ENCODE measurements at places on chromosomes 2 and 18.

DNA sequence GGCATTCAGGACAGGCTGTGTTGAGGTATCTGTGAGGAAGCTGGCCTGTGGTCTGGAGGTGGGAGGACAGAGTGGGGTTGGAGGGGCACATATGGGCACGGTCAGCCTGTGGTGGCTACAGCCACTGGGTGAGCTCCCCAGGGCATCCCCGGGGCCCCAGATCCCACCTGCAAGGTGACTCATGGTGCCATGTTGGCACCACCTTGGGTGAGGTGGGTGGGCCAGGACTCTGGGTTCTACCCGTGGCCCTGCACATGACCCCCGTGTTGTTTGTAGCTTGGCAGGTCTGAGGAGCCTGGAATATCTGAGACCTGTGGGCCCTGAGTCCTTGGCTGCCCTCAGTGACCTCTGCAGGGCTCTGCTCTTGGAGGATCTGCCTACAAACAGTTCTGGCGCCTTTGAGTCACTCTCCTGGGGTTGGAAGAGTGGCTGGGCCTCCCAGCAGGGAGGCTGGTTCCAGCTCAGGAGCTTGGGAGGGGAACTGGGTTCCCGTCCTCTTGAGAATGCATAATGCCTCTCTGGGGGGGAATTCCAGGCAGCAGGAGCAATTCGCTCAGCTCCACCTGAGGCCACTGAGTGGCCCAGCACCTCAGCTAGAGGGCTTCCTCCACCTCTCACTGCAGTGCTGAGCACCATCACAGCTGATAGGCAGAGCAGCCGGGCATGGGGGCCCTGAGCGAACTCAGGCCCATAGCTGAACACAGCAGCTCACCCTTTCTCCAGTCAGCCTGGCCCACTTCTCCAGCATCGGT lies 105.1 kb downstream of the DYSF start:
- DNase-seq = no peak

DNA sequence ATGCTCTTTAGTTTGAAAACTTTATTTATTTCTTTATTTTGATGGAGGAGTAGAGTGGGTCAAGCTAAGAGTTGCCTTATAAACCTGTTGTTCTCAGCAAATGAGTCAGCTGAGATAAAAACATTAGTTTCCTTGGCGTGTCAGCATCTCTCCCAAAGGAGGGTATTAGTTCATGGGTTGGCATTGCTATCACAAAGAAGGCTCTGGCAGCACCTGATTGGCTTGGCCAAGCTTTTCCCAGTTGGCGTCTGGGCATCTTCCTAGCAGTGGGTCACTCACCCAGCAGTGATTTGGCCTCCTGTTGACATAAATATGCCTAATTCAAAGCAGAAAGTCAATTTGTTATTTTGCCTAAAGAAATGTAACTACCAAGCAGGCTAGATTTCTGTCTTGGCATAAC lies 200.7 kb upstream of the TNP1 start:
- no peak for DNase-seq

GRCh38 chr18:58977223-58977622 lies 112.5 kb downstream of the ZNF532 start:
- no peak for DNase-seq

GRCh38 chr2:105469781-105470180 lies 70.9 kb upstream of the FHL2 start:
- DNase-seq = no peak

DNA sequence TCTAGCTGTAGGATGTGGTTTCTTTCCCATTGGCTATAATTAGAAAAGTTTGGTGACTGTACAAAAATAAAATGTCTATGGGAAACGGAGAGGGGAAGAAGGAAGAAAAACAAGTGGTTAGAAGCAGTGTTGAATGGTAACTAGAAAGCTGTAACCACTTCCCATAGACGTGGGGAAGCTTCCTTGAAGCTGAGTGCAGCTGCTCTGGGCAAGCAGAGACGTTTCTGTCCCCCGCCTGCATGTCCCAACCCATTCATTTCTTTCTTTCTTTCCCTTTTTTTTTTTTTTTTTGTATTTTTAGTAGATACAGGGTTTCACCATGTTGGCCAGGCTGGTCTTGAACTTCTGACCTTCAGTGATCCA lies 367.8 kb upstream of the HS6ST1 start:
- no peak for DNase-seq

- peak; percentile 10 for DNase-seq
These were observed 77.4 kb downstream of the DYSF start for GRCh38 chr2:71530641-71531332.

- DNase-seq = no peak
These were observed 430.4 kb downstream of the DLGAP1 start for GRCh38 chr18:4024702-4025101.

GRCh38 chr2:123438251-123438650 lies 586.8 kb upstream of the CNTNAP5 start:
- no peak for DNase-seq

DNA sequence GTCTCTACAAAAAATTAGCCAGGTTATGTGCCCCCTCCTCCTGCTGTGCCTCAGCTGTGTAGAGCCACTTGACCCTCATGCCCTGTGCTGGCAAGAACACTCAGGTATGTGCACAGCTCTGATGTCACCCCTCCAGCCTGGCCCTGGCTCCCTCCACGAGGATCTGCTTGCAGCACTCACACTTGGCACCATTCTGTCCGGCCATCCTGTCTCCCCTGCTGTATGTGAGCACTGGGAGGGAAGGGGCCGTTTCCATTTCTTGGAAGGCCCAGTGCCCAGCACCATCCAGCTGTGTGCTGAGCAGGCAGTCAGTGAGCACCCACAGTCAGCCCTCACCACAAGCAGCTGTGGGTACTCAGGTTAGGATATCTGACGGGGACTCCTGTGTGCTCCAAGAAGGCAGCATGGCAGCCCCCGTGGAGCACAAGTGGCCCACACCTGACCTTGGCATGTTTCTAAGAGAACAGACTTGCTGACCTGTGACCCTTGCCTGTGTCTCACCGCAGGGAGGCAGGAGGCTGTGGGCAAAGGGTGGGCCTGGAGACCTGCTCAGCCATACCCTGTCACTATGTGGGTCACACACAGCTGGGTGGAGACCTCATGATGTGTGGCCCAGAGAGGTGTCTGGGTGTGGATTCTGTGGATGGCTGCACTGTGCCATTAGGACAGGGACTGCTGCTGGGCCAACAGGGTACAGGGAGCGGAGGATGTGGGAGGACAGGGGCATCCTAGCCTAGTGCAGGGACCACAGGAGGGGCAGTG lies 31.5 kb downstream of the USP34 start:
- no peak for DNase-seq

- DNase-seq = no peak
These were observed 173.0 kb downstream of the CTIF start for GRCh38 chr18:48711651-48712486.

DNA sequence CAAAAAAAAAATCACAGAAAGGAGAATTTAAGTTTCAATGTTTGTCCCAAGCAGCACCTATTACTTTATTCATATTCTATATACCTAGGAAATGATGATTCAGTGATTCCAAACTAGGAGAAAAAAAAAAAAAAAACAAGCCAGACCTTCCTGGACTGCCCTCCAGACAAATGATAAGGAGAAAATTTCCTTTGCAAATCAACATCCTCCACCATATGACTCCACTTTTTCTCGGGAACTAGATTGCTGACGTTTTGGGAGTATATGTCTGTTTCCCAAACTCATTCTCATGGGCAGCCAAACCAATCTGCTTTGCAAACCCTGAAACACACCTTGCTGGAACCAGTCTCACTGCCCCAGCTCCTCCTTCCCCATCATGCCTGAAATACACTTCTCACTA lies 16.8 kb downstream of the AP1S3 start:
- no peak for DNase-seq

DNA sequence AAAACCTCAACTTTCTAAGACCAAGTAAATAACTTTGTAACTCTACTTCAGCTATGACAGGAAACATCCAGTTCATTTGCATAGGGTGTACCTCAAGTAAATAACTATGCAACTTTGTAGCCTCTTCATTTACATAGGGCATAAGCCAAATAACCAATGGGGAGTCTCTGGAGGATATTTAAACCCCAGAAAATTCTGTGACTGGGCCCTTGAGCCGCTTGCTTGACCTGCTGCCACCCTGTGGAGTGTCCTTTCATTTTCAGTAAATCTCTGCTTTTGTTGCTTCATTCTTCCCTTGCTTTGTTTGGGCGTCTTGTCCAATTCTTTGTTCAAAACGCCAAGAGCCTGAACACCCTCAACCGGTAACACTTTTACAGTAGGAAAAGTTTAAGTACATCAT lies 1112.7 kb upstream of the NRXN1 start:
- no peak for DNase-seq

DNA sequence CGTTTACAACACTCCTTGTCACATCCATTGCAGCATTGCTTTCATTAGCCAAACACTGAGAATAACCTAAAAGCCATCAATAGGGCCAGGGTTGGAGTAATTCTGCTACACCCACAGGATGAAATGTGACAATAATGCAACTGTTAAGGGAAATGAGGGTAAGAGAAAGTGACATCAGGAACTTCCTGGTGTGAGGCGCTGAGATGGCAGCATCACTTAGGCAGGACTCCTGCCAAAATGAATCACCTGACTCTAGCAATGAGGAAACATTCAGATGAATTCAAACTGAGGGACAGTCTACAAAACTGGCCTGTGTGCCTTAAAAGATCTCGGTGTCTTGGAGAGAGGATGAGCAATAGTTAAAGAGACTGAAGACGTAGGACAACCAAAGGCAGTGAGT lies 115.6 kb upstream of the AGAP1 start:
- DNase-seq = no peak

DNA sequence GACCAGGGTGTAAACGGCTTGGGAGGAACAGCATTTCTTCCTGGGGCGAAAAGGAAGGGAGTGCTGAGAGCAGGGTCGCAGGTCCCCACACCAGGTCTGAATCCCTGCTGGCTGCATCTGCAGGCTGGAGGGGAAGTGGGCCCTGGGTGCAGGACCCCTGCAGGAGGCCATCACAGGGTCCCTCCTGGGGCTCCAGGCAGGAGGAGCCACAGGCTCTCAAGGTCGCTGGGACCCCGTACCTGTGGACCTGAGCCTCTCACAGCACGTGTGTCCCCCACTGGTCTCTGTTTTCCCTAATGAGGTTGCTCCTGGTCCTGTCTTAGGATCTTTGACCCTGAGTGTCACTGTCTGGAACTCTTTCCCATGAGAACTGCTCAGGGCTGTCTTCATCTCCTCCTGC lies 147.8 kb upstream of the ZNF236 start:
- no peak for DNase-seq

DNA sequence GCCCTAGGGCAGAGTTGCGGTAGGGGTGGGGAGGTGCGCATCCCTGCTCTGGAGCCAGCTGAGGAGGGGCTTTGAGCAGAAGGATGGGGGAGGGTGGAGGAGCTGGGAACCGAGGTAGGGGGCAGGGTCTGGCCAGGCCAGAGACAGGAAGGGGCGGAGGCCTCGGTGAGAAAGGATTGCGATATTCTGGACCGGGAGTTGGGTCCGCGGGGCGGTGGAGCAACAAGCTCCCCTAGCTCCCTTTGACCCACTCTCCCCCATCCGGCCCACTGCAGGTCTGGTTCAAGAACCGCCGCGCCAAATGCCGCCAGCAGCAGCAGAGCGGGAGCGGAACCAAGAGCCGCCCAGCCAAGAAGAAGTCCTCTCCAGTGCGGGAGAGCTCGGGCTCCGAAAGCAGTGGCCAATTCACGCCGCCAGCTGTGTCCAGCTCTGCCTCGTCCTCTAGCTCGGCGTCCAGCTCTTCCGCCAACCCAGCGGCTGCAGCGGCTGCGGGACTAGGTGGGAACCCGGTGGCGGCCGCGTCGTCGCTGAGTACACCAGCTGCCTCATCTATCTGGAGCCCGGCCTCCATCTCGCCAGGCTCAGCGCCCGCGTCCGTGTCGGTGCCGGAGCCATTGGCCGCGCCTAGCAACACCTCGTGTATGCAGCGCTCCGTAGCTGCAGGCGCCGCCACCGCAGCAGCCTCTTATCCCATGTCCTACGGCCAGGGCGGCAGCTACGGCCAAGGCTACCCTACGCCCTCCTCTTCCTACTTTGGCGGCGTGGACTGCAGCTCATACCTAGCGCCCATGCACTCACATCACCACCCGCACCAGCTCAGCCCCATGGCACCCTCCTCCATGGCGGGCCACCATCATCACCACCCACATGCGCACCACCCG lies 4.8 kb downstream of the OTX1 start:
- no peak for DNase-seq

- no peak for DNase-seq
These were observed 199.7 kb downstream of the KCNS3 start for GRCh38 chr2:18078216-18078615.

- no peak for DNase-seq
These were observed 107.1 kb downstream of the CDC42EP3 start for GRCh38 chr2:37564356-37564755.

- no peak for DNase-seq
These were observed 786.6 kb upstream of the RAB6C start for GRCh38 chr2:129192841-129193253.

DNA sequence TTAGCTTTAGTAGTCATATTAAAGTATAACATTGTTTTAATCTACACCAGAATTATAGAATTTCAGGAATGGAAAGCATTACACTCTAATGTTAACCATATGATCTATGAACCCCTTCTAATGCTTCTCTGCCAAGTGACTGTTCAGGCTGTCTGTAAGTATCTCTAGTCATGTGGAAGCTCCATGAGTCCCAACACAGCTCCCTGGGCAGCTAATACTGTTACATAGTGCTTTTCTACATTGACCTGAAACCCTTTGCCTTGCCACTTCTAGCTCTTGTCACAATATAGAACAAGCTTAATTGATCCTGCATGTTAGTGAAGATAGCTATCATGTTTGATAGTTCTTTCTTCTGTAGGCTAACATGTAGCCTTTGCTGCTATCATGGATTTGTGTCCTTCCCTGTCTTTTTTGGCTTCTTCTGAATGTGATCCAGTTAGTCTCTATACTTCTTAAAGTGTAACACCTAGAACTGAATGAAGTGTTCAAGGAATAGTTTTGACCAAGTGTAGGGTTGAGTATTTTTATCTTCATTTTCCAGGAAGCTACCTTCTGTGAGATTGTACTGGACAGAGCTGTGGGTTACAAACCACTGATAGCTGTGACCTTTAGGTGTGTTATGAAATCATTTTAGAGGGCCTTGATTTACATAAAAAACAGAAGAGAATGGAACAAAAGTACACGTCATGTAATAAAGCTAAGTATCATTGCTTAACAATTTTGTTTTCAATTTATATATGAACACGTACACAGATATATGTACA lies 23.7 kb downstream of the BABAM2 start:
- DNase-seq = no peak

- DNase-seq = no peak
These were observed 284.3 kb upstream of the CXCR4 start for GRCh38 chr2:136402281-136402680.
